ENCODE measurements at places on chromosomes 6 and 20. TPM values are rescaled to one million over a fixed set of nuclear protein-coding genes. Genes with fewer than 3 reads are reported as not detected.

FAM83C gene
- total RNA-seq = not detected

DNA sequence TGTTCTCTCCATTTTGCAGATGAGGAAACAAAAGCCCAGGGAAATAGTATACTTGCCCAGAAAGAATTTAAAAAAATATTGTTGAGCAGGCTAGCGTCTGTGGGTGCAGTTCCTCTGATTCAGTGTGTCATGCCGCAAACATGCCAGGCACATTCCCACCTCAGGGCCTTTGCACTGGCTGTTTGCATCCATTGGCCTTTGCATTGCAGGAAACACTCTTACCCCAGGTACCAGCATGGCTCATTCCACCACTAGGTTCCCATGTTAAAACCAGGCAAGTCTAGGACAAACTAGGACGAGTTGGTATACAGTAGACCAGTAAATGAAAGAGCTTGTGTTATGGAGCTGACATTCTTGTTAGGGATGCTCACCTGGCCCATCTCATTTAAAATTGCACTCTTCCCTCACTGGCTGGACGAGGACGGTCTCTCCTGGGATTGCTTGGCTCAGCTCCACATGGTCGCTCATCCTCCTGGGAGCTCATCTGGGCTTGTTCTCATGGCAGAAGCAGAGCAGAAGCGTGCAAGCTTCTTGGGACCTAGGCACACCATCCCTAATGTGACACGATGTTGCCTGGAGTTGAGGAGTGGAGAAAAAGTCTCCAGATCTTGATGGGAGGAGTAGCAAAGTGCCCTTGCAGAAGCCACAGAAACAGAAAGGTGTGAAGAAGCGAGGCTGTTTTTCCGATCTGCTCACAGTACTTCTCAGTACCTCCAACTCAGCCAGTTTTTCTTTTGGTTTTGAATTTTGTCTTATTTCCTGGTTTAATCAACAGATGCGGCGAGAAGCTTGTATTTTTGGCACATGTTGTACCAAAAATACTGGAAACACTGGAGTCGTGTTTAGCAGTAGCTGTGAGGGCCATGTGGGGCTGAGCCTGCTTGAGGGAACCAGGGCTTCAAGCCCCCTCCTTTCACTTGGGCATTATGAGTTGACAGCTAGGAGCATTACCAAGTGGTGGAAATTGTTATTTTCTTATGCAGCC is 13.9 kb downstream of the ZNF831 start:
- DNase-seq = no peak

GRCh38 chr6:169069356-169069755 is 184.3 kb downstream of the THBS2 start:
- no peak for DNase-seq

GRCh38 chr6:113622254-113622653 is 234.9 kb upstream of the MARCKS start:
- no peak for DNase-seq

GRCh38 chr6:155498370-155498769 is 42.7 kb upstream of the NOX3 start:
- no peak for DNase-seq

DNA sequence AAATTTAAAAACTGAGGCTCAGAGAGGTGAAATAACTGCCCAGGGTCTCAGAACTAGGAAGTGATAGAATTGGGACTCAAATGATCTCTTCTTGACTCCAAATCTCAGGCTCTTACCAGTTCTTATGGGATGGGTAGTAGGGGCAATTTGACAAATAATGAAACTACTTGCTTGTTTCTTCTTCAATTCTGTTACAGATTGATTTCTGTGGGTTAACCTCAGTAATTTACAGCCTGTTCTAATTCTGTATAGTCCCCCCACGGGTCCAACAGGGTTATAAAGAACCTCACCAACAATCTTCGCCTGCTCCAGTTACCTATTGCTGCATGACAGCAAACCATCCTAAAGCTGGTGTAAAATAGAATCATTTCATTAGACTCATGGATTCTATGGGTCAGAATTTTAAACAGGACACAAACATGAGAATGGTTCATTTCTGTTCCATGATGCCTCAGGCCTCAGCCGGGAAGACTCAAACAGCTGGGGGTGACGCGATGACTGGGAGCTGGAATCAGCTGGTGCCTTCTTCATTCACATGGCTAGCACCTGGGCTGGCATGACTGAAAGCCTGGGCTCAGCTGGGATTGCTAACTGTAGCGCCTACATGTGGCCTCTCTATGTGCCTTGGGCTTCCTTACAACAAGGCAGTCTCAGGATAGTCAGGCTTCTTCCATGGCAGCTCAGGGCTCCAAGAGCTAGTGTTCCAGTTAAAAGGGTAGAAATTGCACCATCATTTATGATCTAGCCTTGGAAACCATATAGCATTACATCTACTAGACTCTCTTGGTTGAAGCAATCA is 6.6 kb upstream of the WFDC2 start:
- DNase-seq = no peak

Data from activated T-cell treated with anti-CD3 and anti-CD28 coated beads, Interleukin-2, amount 50 U/mL, for 4 hours (primary cell).